ENCODE measurements at places on chromosomes 13 and 19.
A peak's percentile ranks its signal among the peaks of the same experiment; 100 is the strongest.

DNA sequence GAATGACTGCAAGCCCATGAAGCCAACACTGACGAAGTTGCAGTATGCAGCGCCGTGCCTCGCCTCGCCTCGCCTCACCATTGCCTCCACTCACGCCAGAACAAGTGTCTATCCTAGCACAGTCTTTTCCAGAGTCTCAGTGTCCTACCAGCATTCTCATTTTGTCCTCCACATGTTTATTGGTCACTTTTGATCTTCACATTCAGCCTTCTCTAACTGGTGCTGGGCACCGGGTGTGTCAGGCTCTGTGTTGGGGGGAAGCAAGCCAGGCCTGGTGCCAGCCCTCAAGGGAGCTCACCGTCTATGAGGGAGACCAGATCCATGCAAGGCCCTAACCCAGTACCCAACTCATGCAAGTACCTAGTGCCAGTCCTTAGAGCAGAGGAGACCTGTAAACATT is 69.7 kb upstream of the GPR183 start:
- DNase-seq: no peak

GRCh38 chr19:5691822-5692722 is 2.0 kb downstream of the RPL36 start:
- DNase-seq: peak; percentile 28

GRCh38 chr13:52703482-52703881 is 36.1 kb downstream of the CNMD start:
- DNase-seq: no peak

GRCh38 chr13:41780715-41781706 is 179.9 kb downstream of the VWA8 start:
- DNase-seq: no peak

- peak; percentile 60 for DNase-seq
These were observed 64.8 kb upstream of the KCTD15 start for GRCh38 chr19:33731881-33732280.

- DNase-seq: no peak
These were observed 9.6 kb upstream of the SACS start for GRCh38 chr13:23443110-23443509.

GRCh38 chr19:18795540-18795939 is 4.4 kb upstream of the COMP start:
- no peak for DNase-seq

- no peak for DNase-seq
These were observed 91.0 kb downstream of the DACH1 start for GRCh38 chr13:71775966-71776365.

GRCh38 chr19:55186080-55186479 is 6.0 kb upstream of the SYT5 start:
- DNase-seq: no peak

DNA sequence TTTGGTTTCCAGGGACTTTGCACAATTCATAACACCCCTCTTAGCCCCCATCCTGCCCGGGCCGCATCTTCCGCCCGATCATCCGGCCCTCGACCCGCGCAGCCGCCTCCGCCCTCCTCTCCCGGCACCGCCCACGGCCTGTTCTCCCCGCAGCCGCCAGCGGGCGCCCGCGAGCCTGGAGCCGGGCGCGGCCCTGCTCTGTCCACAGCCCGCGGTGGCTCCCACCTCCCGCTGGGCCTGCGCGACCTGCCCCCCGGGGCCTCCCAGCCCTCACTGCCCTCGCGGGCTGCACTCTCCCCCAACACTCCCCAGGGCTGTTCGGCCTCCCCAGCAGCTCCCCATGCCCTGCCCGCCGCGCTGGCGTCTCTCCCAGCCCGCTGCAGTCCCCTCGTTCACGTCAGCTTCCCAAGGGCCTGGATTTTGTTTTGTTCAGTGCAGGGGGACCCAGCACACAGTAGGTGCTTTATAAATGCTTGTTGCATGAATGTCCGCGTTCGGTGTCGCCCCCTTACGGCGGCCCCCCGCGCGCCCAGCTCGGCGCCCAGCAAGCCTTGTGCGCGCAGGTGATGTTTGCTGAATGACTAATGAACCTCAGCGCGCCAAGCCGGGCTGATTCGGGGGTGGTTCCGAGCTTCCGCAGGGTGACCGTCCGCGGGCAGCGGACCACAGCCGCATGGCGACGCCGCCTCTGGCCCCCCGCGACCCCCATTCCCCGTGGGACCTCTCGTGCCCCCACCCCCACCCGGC is 4.6 kb upstream of the APC2 start:
- DNase-seq: peak; percentile 97

GRCh38 chr13:101554420-101555125 is 102.1 kb downstream of the ITGBL1 start:
- DNase-seq: no peak

GRCh38 chr13:19150712-19151228 is 30.9 kb downstream of the TUBA3C start:
- no peak for DNase-seq

DNA sequence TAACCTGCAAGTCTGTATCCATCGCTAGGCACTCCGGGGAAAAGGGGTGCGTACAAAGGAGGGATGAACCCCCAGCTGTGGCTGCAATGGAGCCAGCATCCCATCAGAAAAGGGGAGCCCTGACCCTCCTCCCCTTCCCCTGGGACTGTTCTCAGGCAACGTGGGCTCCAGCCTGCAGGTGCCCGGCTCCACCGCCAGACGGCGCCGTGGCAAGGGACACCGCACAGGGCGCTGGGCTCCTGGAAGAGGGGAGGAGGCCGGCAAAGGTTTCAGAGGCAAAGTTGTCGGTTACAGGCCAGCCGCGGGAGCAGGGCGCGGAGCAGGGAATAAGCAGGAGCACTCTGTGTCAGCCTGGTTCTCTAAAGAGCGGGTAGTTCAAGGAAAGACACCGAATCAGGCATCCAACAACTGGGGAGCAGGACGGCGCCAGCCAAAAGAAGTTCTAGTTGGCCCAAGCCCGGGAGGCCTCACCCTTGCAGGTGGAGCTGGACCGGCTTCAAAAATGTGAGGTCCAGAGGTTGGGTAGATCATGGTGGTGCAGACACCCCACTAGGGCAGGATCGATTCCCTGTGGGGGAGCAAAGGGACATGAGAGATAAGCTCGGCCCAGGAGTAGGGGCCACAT is 53.0 kb upstream of the ATP12A start:
- peak; percentile 73 for DNase-seq

DNA sequence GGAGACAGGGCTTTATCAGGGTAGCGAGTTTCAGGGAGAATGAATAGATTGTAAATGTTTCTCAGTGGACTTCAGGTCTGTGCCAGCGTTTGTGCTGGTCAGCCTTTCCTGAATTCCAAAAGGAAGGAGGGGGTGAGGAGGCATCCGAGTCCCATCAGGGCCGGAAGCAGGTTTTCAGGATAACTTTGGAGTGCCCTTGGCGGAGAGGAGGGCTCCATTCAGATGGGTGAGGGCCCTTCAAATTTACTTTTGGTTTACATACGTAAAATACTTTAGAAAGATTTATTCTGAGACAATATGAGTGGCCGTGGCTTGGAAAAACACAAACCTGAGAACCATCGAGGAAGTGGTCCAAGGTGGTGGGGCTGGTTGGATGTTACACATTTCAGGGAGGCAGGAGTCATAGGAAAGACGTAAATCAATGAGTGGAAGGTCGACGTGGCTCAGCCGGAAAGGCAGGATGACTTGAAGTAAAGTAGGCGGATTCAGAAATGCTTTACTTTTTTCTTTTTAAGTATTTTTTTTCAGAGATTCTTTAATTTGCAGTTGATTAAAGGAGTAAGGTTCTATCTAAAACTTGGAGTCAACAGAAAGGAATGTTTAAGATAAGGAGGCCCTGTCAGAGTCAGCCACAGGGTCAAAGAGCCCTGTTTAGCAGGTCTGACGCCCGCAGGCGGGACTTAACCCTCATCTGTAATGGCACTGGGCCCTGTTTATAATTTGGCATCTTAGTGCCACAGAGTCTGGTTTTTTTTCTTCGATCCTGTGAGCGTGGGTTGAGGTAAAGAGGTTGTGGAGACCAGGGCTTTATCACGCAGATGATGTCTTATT is 32.8 kb downstream of the ATP11A start:
- no peak for DNase-seq

GRCh38 chr19:6952956-6953355 is 65.6 kb downstream of the ADGRE1 start:
- DNase-seq: no peak

DNA sequence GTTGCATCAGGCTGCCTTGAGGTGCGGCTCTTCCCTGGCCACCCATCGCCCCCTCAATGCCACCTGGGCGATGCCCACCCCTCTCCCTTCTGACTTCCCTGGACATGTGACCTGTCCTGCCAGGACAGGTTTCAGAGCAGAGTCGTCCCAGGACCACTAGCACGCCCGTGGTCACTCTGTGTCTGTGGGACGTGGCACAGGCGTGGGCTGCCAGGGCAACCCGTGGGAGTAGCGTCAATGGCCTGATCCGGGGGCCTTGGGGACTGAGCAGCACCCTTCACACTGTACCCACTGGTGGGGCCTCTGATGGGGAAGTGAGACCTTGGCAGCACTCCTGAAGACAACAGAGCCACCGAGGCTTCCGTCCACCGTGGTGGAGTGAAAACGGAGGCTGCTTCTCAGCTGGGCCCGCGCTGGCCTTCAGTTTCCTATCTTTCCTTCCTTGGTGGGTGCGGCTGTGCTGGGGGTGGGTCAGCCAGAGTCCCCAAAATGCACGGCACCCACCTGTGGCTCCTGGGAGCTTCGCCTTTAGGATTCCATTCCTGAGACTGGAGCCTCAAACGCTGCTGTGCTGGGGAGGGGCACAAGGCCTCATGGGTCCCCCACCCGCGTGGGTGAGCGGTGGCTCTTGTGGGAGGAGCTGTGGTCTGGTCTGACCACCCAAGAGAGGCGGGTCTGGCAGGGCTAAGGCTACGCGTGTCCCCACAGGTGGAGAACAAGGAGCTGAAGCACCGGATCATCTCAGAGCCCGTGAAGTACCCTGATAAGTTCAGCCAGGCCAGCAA is 26.7 kb upstream of the TMEM255B start:
- DNase-seq: no peak

GRCh38 chr19:1113986-1114483 is 10.2 kb downstream of the GPX4 start:
- DNase-seq: no peak

- DNase-seq: no peak
These were observed 54.2 kb downstream of the SERTM1 start for GRCh38 chr13:36728006-36728405.
